NCI-H446 (cell line): ENCODE measurements at places on chromosomes 16 and 17.

DNA sequence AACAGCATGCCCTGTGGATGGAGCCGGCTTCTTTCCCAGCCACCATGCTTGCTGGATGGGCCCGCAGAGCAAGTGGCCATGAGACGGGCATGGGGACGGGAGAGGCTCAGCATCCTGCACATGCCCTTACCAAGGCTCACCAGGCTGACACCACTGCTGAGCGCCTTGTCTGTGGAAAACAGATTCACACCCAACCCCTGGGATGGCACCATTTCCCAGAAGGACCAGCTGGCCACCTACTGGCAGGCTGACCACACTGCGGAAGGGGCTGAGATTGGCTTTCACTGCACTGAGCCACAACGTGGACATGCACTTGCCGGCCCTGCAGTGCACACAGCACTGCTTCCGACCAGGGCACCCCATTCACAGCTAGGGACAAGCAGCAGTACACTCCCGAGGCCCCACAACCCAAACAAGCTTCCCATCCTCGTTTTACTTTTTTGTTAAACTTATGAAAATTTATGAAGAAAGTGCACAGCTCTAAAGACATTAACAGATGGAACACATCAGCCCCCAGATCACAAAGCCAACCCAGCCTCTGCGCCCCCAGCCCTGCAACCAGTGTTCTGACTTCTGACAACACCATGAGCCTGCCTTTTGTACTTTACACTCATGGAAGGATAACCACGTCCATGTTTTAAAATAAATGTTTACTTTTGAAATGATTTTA, 13.9 kb upstream of the KRTAP17-1 start:
- no peak for DNase-seq

GRCh38 chr17:31697838-31698237, 161.2 kb downstream of the COPRS start:
- no peak for DNase-seq

DNA sequence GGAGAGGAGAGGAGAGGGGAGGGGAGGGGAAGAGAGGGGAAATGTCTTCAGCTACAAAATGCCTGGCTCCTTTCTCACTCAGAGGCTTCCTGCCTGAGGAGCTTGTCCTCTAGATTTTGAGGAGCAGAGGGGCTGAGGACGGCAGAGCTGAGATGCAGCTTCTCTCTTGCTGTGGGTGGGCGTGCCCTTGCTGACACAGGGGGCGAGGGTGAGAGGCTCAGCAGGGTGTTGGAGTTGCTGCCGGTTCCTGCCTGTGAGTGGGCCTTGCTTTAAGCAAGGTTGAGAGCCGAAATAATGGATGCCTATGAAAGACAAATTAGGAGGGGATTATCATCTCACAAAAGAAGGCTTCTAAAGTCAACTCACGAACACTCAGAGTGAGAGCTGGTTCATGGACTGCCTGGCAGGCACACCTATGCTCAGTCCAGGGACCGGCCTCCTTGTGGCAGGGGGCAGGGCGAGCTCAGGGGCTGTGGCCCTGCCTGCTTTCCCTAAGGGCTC, 215.6 kb downstream of the MSI2 start:
- DNase-seq = no peak

DNA sequence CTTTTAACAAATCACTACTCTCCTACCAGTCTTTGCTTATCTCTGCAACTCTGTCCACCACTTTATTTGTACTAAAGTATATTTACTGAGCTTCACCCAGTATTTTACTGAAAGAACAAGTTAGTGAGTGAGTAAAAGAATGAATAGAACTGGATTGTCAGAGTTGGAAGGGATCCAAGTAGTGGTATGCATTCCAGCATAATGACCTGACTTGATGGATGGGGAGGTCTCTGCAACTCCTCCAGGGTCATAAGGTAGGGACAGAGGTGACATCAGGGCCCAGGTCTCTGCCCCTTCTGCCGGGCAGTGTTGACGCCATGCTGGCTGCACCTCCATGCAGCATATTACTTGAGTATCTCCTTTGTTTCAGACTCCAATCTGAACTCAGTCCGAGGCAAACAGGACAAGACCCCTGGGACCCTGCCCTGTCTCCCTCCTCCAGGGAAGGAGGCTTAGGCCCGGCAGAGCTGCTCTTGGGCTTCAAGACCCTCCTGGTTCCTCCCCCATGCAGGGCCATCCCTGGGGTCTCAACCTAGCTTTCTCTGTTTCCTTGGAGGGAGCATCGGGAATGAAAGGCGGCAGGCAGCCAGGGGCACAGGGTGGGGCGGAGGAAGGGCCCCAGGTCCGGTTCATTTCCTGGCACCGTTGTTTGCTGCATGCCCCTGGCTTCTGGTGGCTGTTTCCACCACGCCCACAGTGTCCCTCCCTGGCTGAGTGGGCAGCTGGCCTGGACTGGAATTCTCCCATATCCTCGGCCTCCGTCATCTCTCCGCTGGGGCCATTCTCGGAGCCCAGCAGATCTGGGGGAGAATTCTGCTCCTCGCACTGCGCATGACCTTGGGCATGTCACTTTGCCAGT, 12.4 kb upstream of the ITGA3 start:
- no peak for DNase-seq

DNA sequence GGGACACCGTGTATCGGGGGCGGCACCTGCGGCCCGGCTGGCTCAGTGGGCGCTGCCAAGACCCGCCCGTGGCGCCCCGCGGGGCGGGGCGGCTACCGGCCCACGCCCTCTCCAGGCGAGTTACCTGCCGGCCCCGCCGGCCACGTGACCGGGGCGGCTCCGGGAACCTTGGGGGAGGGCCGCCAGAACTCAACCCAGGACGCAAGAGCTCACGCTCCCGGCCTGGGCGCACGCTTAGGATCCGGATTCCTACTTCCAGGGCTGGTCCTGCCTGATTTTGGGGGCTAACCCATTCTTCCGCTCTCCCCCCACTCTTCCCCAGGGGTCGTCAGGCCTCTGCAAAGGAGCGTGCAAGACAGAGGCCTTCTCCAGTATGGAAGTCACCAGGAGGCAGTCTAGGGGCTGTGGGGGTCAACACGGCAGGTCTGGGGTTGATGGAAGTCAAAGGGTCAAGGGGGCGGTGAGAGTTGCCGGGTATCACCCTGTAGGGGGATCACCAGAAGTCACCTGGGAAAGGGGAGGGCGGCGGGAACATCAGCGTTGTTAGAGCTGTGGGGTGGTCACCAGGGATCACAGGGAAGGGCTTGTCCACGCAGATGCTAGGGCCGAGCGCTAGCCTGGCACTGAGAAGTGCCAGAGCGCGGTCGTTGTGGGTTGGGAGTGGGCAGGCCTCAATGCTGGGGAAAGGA, 354 bp upstream of the ESRP2 start:
- no peak for DNase-seq

DNA sequence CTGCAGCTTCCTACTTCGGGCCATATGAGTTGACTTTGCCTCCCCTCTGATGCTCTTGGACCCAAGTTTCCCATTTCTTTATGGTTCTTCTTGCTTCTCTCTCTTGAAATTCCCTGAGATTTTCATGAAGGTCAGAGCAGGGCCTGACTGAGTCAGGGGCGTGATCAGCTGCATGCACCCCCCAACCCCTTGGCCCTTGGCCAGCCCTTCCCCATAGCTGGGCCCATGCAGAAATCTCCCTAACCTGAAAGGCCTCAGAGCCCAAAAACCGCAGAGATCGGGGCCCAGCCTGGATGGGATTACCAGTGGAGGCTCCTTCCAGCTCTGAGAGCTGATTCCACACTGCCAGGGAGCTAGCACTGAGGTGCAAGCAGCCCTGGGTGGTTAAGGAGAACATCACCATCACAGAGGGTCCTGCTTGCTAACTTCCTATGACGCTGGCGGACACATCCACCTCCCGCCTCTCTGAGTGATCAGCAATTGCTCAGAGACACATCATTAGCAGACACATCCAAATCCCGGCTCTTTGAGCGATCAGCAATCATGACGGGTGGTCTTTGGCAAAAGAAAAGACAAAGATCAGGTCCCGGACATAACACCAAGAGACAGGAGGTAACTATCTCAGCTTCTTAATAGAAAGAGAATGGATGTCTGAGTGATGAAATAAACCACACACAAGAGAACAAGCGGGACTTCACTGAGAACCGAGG, 161.5 kb downstream of the C16orf78 start:
- DNase-seq = no peak

DNA sequence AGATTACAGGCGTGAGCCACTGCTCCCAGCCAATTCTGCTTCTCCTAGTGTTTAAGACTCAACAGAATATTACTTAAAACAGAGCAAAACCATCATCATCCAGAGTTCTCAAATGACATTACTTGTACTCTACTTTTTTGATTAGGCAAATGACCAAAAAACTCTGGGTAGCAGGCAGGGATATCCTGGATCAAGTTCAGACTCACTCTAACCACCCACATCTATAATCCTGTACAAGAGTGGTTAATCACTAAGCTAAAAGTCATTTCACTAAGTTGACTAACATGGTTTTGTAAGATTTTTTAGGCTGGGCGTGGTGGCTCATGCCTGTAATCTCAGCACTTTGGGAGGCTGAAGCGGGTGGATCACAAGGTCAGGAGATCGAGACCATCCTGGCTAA, 6.8 kb downstream of the NAE1 start:
- DNase-seq = no peak

GRCh38 chr17:55266051-55266957, 1.5 kb downstream of the HLF start:
- DNase-seq = no peak

GRCh38 chr17:29710891-29711418, 88.2 kb upstream of the CORO6 start:
- DNase-seq = no peak

DNA sequence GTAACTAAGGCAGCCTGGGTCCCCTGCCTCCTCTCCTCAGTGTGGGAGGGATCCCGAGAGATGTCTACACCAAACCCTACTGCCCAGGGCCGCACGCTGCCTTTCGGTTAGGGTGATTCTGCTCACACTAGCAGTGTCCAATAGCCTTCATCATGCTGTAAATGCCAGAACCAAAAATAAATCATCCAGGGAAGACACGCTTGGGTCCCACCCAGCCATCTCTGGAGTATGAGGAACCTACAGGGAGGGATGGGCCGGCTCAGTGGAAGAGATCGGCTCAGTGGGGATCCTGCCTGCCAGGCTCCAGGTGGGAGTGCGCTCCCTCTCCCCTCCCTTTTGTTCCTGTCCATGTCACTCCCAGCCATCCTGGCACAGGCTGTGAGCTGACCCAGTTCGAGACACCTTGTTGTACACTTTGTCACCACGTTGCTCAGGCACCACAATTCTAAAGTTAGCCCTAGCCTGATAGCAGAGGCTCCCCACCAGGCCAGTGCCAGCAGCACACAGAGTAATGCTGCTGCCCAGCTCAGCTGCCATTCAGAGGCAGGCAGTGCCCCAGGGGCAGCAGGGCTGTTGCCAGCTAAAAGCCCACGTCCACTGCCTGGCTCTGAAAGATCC, 24.5 kb downstream of the PEMT start:
- DNase-seq = no peak

GRCh38 chr17:61440697-61441096, 11.5 kb upstream of the TBX4 start:
- no peak for DNase-seq

DNA sequence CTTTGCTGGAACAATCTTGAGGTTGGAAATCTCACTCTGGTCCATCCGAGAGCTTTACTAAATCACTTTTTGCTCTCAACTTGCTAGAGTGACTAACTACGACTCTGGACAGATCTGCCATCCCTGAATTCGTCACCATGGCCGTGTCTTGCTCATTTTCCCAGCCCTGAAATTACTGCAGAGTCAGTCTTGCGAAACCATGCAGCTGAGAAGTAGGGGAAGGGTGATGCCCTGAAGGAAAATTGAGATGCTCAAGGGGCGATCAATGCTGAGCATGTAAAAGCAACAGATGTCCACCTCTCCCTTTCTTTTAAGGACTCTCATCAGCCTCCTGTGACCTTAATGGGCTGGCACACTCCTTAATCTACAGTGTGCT, 18.8 kb downstream of the PCTP start:
- DNase-seq = no peak

GRCh38 chr17:73533781-73534180, 110.5 kb downstream of the SDK2 start:
- DNase-seq = peak; percentile 66

DNA sequence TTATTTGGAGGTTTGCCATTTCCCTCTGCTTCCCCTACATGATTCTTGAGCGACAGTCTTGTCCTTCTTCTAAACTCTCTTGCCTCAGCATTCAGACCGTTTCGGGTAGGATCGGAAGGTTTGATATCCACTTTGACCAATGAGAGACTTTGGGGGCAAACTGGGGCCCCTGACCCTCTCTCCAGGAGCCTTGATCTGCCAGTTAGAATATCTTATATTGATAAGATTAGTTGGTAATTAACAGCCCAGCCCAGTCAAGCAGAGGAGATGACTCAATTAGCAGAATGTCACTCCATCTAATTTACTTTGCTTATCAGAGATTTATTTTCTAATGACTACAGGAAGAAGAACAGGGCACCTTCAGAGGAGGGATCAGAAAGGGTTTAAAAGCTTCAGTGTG, 532.8 kb downstream of the XYLT1 start:
- no peak for DNase-seq

- DNase-seq = no peak
Observed at GRCh38 chr17:37274461-37274860, 101.3 kb upstream of the C17orf78 start.

- peak; percentile 93 for DNase-seq
Observed at GRCh38 chr16:85445064-85445778, 167.9 kb upstream of the GSE1 start.

DNA sequence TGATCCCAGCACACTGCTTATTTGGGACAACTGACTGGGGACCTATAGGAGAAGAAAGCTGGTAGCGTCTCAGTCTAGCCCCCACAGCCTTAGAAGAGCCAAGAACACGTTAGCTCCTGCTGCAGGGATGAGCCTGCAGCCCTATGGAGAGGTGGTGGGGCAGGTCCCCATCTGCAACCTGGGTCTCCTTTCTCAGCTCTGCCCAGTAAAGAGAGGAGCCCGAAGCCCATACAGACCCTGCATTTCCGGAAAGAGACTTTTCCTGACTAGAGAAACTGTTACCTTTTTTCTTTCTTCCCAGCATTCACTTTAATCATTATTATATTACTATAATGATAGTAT, 788 bp downstream of the METTL22 start:
- no peak for DNase-seq

- no peak for DNase-seq
Observed at GRCh38 chr17:17810084-17810894, 26.5 kb downstream of the SREBF1 start.

DNA sequence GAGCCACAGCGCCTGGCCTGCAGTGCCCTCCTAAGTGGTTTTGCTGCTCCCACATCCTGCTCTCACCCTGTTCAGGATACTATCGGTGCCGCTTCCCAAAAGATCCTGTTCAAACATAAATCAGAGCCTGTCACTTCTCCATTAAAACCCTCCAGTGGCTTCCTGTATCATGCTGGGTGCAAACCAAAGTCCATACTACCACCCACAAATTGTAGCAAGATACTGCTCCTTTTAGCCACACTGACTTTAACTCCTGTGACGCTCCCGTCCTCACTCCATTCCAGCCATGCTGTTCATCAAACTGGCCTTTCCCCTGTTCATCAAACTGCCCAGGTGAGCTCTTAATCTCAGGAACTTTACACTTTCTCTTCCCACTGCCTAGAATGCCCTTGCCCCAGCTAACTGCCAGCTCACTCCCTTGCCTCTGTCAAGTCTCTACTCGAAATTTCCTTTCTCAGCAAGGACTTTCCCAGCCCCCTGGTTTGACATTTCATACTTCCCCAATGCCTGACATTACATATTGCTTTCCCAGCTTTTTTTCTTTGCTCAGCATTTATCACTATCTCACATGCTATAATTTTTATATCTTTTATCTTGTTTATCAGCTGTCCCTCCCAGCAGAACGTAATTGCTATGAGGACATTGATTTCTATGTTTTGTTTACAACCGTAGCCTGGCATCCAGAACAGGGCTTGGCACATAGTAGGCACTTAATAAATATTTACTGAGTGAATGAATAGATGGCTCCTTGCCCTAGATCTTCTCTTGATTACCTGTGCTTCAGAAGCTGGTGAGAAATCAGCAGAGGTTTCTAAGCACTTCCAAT, 44.3 kb upstream of the SMURF2 start:
- no peak for DNase-seq
